ENCODE measurements at places on chromosomes 16 and 17.

DNA sequence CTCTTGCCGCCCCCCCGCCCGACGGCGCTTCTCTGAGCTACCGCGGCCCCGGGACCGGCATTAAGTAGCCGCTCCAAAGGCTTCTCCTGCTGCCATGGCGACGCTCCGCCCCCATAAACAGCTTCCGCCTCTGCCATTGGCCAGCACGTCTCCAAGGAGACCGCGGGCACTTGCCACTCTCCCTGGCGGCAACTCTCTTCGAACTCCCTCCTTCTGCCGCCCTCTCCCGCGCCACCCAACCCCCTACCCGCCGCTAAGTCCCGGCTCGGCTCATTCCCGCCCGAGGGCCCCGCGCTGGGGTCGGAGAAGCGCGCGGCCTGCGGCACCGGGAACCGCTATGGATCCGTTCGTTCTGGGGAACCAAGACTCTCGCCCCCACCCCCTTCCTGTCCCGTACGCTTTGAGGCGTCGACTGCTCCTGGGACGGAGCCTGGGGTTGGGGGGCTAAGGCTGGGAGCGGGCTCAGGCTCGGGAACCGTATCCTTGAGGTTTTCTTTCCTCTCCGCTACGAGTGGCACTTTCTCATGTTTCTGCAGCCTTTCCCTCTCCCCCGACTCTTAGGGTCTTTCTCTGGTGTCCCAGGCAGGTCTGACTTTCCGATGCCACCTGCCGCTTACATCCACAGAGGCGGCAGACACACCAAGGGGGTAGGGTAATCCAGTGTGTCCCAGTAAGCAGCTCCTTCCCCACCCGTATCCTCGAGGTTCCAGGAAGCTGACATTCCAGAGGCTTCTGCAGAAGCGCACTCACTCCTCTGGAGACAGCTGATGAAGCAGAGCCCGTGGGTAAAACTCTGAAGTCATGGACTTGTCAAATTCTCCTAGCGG is at the start of gene FOXJ1:
TSS of gene FOXJ1 (minus strand) at position 34 of the 827 bp plus-strand sequence. CDS start 850 bp downstream, outside the sequence.
- DNase-seq: peak; percentile 96

- no peak for DNase-seq
These were observed 76.3 kb downstream of the USP32 start for GRCh38 chr17:60315650-60316049.

GRCh38 chr16:25269879-25270278 is 12.2 kb upstream of the ZKSCAN2 start:
- no peak for DNase-seq

- DNase-seq: no peak
These were observed 14.9 kb upstream of the TBX21 start for GRCh38 chr17:47717979-47718621.

- no peak for DNase-seq
These were observed 150.9 kb downstream of the MRM1 start for GRCh38 chr17:36752096-36752888.

DNA sequence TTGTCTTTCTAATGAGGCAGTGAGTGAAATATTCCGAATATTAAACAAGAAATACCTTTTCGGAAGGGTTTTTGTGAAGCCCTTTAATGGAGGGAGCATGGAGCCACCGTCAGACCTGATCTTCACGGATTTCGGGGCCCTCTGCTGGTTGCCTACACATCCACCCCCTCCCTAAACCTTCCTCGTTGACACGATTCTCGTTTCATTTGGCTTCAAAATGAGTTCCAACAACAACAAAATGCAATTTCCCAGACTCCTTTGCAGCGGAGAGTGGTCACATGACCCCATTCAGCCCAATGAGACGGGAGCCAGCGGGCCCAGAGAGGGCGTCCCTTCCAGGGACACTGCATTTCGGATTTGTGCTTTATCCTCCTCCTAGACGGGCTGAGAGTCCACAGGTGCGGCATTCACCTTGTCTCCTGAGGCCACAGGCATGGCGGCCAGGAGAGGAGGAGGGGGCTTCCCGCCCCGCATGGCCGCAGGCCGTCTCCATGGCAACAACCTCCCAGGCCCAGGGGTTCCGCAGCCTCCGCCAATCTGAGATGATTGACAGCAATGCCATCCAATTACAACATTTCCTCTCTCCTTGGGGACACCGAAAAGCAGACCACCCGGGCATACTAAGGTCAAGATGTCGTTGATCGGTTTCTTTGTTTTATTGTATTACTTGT is 259.8 kb downstream of the C16orf95 start:
- DNase-seq: peak; percentile 70

DNA sequence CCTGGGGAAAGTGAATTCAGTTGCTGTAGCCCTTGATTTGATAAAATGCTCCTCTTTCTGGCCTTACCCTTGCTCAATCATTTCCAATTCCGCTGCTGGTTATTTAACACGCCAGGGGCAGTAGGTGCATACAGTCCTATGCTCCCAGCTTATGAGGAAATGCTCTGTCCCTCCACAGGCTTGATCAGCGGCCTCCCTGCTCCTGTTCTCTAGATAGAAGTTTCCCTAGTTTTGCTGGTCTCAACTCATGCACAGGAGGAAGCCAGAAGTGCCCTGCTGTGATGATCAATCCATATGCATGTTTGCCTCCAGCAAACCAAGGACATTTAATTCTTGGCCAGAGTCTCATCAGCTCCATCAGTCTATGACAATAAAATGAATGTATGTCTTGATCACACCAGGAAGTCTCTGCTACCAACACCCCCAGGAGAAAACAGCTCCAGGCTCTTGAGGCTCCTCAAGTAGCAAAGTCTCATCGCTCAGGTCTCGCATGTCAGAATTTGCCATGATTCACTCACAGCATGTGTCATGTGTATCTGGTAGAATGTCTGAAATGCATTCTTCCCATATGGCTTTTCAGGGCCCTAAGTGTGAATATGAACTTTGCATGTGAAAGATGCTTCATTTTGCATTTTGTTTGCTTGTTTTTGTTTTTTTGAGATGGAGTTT is 208.9 kb downstream of the CDH13 start:
- peak; percentile 27 for DNase-seq

DNA sequence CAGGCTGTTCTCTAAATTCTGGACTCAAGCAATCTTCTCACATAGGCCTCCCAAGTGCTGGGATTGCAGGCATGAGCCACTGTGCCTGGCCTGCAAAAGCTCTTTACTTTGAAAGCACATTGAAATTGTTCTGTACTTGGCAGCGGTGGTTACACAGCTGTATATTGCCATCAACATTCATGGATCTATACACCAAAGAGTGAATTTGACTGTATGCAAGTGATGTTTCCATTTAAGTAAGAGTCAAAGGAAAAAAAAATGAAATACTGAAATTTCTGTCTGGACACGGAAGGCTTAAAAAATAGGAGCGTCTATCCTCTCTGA is 450.6 kb upstream of the PSMD7 start:
- no peak for DNase-seq

- DNase-seq: peak; percentile 42
These were observed 4.3 kb downstream of the CNTNAP1 start for GRCh38 chr17:42686520-42687128.

Measured in mesendoderm (in vitro differentiated cells).